ENCODE measurements at places on chromosomes 1 and 21. TPM values are rescaled to one million over a fixed set of nuclear protein-coding genes. Genes with fewer than 3 reads are reported as not detected.

Gene TCP10L
- 0.70 TPM for total RNA-seq

Gene KRTAP21-1
- not detected for total RNA-seq

Gene PADI2
- 0.14 TPM for total RNA-seq

Gene NUDT17
- 4.0 TPM for total RNA-seq

Gene FCGR3A
- 0.11 TPM for total RNA-seq

Gene KRTAP19-1
- not detected for total RNA-seq

Gene GBP7
- total RNA-seq = not detected

Gene RIMS3
- total RNA-seq = 2.5 TPM

Gene RHBG
- not detected for total RNA-seq

Gene S100A12
- total RNA-seq = not detected

Gene BPNT1
- total RNA-seq = 24.7 TPM

Gene JUN
- 18.4 TPM for total RNA-seq

Gene METTL18
- total RNA-seq = 14.1 TPM

Gene ATF3
- total RNA-seq = 9.5 TPM

Gene FYB2
- total RNA-seq = not detected

Gene TRIM63
- total RNA-seq = not detected

Gene FAM3B
- not detected for total RNA-seq

Gene NR5A2
- total RNA-seq = not detected
